ENCODE measurements at places on chromosomes 12 and 14.

- no peak for DNase-seq
Measured at GRCh38 chr12:10618338-10618987, 5.1 kb upstream of the MAGOHB start.

- DNase-seq = no peak
Measured at GRCh38 chr14:32934881-32935633, 3.6 kb upstream of the NPAS3 start.

GRCh38 chr12:121124402-121125109, 8.1 kb upstream of the P2RX7 start:
- no peak for DNase-seq

DNA sequence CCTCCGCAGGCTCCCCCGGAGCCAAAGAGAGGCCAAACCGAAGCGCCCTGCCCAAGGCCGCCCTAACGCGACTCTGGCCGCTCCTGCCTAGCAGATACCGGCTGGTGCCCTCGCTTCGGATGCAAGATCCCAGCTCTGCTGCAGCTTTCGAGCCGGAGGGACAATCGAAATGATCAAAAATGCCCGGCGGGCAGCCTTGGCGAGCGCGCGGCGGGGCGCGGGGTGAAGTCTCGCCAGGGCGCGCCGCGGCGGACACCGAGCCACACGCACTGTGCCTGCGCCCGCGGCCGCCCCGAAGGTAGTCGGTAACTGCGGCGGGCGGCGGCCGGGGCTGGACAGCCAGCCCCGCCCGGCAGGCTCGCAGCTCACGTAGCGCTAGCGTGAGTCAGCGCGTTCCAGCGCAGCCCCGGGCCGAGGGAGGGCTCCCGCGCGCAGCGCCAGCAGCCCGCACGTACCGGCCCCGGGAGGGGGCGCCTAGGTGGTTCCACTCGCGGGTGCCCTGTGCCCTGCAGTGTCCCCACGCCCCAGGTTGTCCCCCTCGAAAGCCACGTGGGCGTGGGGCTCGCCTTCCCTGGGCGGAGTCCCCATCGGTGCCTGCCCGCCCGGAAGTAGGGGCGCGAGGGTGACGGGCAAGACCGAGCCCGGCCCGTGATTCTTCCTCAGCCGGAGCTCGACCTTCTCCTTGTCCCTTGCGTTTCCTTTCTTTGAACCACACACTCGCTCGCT, 109.2 kb upstream of the EGLN3 start:
- no peak for DNase-seq

DNA sequence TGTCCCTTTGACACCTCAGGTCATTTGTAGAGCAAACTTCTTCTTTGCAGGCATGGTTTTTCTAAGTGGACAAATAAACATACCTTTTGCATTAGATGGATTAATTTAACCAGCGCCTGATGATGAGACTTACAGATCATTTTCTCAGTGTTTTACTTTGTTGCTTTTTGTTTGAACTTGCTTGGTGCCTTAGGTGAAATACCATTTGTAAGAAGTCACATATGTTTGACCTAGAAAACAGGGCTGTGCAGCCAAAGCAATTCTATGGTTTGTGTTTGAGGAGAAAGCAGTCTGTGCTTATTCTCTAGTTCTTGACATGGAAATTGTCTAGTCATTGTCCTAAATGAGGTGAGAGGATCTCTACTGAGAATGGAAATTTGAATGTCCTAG, 111.1 kb downstream of the DIP2B start:
- no peak for DNase-seq

DNA sequence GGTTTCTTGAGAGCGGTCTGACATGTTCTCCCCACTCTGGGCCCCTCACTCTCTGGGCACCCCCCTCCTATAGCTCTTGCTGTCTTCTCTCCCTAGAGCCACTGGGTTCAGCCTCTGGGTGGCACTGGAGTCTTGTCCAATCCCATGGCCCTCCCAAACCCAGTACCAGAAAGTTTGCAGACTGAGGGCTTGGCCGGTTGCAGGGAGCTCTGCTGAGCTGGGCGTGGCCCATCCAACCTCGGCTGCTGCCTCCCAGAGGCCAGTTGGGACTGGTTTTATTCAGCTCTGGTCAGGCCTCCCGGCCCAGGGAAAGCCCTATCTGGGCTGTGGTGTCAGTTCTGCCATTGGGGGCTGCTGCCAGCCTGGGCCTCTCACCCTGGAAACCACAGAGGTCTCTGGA, 37.9 kb downstream of the ISCA2 start:
- no peak for DNase-seq

DNA sequence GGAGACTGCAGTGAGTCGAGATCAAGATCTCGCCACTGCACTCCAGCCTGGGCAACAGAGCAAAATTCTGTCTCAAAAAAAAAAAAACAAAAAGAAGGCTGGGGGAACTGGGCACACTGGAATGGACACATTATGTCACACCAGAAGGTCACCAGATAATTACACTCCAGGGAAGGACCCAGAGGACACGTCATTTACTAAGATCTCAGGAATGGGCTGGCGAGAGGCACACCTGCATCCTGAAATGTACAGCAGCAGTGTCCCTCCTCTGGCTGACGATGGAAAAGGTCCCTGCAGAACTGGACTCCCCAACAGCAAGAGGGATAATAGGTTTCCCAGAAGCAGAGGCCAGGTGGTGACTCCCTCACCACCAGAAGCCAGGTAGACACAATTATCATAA, 243.5 kb downstream of the BCL11B start:
- no peak for DNase-seq

Data from vagina (tissue), 2 donors.